ENCODE measurements at places on chromosomes 1 and 21. TPM values are rescaled to one million over a fixed set of nuclear protein-coding genes. Genes with fewer than 3 reads are reported as not detected.

DNA sequence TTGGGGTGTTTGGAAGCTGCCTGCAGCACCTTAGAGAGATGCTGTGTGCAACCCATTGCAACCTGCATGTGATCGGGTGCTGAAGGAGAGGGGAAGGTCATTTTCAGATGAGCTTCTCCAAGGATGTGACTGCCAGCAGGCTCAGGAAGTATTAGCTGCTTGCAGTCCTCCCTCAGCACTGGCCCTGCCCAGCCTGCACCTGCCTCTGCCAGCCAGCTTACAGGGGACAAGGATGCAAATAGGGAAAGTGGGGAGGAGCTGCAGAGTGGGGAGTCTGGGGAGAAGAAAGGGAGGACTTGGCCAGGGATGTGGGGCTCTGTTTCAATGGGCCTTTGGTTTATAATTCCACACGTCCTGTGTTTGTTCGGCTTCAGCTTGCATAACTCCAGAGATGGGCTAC is 254.5 kb downstream of the RRAGC start:
- no peak for DNase-seq

DNA sequence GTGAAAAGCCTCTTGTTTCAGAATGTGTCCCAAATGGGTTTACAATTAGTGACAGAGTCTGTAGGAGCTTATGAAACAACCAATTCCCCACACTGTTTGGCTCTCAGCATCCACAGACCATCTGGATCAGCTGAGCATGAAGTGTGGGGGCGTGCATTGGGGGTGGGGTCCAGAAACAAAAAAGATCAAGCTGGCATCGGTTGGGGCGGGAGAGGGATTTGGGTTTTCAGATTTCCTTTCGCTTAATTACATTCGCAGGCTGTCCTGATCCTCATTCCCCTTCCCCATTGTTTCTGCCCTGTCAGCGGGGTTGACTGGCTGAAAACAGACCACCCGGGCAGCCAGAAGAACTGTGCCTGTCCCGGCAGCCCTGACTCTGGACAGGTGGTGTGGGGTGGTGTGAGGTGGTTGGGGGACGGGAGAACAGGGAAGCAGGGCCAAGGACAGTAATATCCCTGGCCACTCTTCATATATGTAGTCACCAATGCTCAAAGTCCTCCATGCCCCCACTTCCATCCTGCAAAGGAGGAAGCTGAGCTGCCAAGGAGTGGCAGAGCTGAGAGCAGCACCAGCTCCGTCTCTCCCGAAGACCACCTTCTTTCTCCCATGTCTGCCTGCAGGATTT is 92.0 kb downstream of the IER5 start:
- DNase-seq = no peak

GRCh38 chr1:155173478-155174323 is at the start of gene TRIM46:
TSS of gene TRIM46 (plus strand) at chr1:155173849. CDS start at chr1:155173967, 118 bp downstream.
- DNase-seq = no peak

DNA sequence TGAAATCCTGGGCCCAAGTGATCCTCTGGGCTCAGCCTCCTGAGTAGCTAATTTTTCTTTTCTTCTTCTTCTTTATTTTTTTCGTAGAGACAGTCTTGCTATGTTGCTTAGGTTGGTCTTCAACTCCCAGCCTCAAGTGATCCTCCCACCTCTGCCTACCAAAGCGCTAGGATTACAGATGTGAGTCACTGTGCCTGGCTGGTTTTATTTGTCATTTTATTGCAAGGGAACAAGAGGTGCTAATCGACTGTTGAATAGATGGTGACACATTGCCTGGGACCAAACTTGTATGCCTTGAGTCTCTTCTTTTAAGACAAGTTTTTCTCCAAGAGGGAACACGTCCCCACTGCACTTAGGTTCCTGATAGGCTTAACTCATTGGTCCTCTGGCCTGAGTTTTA is 20.0 kb upstream of the KLHDC8A start:
- no peak for DNase-seq

- DNase-seq = no peak
Observed at GRCh38 chr1:100622037-100622436, 84.1 kb downstream of the GPR88 start.

GRCh38 chr1:91059157-91059556 is 37.3 kb upstream of the ZNF644 start:
- no peak for DNase-seq

- DNase-seq = peak; percentile 7
Observed at GRCh38 chr21:28818663-28819278, 173.9 kb downstream of the LTN1 start.

DNA sequence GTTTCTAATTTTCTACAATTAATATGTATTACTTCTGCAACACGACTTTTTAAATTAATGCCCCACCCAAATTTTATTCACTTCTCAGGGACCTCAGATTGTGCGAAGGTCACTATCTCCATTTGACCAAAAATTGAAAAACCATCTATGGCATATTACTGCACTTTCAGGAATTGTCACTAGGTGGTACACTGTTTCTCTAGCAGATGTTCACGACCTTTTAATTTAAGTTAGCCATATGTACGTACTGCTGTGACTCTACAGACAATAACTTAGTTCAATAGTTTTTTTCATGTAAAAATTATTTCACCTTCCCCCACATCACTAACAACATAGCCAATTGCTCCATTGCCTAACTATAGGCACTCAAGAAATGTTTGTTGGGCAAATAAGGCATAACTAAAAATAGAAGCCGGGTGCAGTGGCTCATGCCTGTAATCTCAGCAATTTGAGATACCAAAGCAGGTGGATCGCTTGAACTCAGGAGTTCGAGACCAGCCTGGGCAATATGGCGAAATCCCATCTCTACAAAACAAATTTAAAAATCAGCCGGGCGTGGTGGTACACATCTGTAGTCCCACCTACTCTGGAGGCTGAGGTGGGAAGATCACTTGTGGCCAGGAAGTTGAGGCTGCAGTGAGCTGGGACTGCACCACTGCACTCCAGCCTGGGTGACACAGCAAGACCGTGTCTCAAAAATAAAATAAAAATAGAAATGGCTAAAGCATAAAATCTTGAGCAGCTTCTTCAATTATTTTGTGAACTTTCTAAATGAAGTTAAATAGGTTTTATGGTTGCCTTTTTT is 75.7 kb upstream of the PKN2 start:
- DNase-seq = peak; percentile 1

GRCh38 chr1:220767312-220768125 is 19.2 kb upstream of the MTARC1 start:
- no peak for DNase-seq

DNA sequence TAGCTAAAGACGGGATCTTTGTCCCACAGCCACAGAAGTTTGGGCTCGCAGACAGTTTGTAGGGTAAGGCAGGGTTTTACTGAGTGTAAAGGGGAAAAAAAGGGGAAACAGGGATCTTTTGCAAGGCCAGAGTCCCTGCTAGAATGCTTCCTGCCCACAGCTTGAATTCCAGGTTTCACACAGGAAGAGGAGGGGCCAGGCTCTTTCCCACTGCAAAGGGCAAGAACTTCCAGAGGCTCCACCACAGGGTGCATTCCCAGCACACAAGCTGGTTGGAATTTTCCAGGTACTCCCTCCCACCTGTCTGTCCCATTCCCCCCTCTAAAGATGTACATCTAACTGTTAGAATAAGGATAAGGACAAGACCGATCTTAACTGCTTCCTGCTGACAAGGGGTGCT is 1126.9 kb downstream of the KCNT2 start:
- DNase-seq = no peak

- no peak for DNase-seq
Observed at GRCh38 chr1:109266965-109267364, 16.0 kb downstream of the PSRC1 start.

OR2L5 gene
- polyA plus RNA-seq = not detected

FCN3 gene
- polyA plus RNA-seq = 0.99 TPM

DNA sequence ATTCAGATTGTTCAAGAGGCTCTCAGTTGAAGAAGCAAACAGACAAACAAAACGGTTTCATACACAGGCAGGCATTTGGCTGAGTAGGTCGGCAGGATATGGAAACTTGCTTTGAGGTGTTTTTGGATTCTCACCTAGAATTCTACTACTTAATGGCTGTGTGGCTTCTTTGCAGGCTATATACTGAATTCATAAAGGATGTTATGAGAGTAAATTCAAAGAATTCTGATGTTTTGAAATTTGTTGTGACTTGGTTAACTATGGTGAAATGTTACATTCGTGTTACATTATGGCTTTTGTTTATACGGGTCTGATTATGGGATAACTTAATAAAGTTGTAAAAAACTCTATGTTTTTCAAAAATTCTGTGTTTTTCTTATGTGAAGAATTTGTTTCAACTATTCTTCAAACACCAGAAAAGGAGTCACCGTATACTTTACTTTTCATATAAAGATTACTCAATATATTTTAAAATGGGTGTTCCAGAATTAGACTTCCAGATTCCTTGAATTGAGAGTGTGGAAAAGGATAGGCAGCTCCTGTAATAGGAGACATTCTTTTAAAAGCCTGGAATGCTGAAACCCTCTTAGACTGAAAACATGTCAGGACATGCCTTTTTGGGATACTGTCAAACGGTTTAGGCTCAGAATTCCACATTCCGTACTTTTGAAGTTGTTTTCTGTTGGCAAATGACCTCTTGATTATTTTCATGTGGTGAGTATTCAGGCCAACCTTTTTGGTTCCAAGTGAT is 8.2 kb upstream of the IRF2BP2 start:
- peak; percentile 86 for DNase-seq

CXADR gene
- polyA plus RNA-seq = 5.9 TPM

GRCh38 chr1:118627435-118627834 is 360.7 kb downstream of the TBX15 start:
- no peak for DNase-seq

ACTN2 gene
- 2,123 TPM for polyA plus RNA-seq

- DNase-seq = no peak
Observed at GRCh38 chr1:86489242-86489878, 20.6 kb downstream of the CLCA1 start.
